Activated naive CD8-positive, alpha-beta T cell treated with anti-CD3 and anti-CD28 coated beads for 36 hours (primary cell): ENCODE measurements at places on chromosomes 7 and 10. TPM values are rescaled to one million over a fixed set of nuclear protein-coding genes. Genes with fewer than 3 reads are reported as not detected.
A peak's percentile ranks its signal among the peaks of the same experiment; 100 is the strongest.

DNA sequence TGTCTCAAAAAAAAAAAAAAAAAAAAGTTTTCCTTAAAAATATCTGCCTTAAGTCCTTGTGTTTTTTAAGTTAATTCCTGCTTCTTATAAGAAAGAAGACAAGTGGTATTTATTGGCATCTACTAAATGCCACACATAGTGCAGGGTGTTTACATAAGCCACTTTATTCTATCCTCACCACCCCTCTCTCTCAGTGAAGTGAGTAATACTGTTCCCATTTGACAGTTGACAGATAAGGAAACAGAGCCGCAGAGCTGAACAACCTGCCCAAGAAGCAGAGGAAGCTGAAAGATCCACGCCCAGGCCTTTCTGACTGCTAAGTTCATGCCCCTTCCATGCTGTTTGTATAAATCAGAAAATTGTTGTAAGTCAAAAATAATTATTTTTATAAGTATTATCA is 54.1 kb downstream of the ABLIM1 start:
- no peaks in the 10 kb centered on the region for H3K4me1 ChIP-seq
- peaks cover 6% of the 10 kb centered on the region for H3K27me3 ChIP-seq

DNA sequence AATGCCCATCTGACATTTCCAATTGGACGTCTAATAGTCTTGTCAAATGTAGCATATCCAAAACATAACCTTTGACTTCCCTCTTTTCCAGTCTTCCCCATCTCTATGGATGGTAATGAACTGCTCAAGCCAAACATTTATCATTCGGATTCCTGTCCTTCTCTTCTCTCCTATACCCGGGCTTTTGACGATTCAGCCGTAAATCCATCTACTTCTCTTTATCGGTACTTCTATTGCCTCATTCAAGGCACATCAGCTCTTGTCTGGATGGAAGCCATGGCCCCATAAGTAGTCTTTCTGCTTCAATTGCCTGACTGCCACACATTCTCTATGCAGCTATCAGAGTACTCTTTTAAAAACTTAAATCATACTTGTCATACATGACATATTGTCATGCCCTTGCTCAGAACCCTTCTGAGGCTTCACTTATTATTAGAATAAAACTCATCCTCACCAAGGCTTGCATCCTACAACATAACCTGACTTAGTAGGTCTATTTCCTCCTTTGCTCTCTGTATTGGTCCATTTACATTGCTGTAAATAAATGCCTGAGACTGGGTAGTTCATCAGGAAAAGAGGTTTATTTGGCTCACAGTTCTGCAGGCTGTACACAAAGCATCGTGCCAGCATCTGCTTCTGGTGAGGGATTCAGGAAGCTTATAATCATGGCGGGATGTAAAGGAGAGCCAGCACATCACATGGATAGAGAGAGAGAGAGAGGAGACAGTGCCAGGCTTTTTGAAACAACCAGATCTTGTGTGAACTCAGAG is 37.8 kb downstream of the ST8SIA6 start:
- H3K36me3 ChIP-seq: no peaks in the 10 kb centered on the region
- H3K4me1 ChIP-seq: peaks cover 3% of the 10 kb centered on the region
- DNase-seq: no peak
- H3K27me3 ChIP-seq: no peaks in the 10 kb centered on the region
- no peak overlapping the region for H3K4me3 ChIP-seq

Gene GIMAP4
- 72.7 TPM for total RNA-seq

DNA sequence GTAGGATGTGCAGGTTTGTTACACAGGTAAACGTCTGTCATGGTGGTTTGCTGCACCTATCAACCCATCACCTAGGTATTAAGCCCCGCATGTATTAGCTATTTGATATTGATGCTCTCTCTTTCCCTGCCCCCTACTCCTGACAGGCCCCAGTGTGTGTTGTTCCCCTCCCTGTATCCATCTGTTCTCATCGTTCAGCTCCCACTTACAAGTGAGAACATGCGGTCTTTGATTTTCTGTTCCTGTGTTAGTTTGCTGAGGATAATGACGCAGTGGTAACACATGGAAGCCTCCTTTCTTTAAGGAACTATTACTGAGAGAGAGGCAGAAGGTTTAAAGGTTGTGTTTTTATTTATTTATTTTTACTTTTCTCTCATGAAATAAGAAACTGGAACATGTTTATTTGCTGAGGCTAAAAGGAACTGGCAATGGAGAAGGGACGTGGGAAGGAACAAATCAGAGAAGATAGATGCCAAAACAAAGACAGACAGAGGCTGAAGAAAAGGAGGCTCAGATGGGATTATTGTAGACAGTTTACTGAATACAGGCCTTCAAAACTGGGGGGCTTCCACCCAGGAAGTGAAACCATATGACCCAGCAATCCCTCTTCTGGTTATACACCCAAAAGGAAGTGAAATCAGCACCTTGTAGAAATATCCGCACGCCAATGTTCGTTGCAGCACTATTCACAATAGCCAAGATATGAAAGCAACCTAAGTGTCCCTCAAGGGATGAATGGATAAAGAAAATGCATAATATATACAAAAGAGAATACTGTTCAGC is 556.3 kb downstream of the GRM8 start:
- no peaks in the 10 kb centered on the region for H3K36me3 ChIP-seq
- H3K27ac ChIP-seq: no peak overlapping the region
- DNase-seq: no peak
- no peaks in the 10 kb centered on the region for H3K27me3 ChIP-seq

Gene OR2A1
- total RNA-seq: not detected

DNA sequence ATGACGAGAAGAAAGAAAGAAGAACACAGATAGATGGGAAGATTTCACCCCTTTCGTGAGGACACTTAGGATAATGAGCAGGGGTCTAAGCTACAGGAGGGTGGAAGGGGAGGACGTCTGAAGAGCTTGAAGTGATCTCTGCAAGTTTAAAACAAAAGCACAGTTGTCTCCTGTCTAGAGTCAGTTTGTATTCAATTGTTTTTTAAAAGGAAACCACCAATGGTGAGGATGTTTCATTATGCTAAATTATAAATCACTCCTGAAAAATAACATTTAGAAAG is 85.9 kb downstream of the ADAM12 start:
- no peaks in the 10 kb centered on the region for H3K27me3 ChIP-seq
- H3K27ac ChIP-seq: no peak overlapping the region
- H3K36me3 ChIP-seq: no peaks in the 10 kb centered on the region
- no peaks in the 10 kb centered on the region for H3K4me1 ChIP-seq
- H3K4me3 ChIP-seq: no peak overlapping the region

Gene IDI2
- not detected for total RNA-seq

Gene HTR5A
- not detected for total RNA-seq

Gene PALD1
- 3.1 TPM for total RNA-seq

DNA sequence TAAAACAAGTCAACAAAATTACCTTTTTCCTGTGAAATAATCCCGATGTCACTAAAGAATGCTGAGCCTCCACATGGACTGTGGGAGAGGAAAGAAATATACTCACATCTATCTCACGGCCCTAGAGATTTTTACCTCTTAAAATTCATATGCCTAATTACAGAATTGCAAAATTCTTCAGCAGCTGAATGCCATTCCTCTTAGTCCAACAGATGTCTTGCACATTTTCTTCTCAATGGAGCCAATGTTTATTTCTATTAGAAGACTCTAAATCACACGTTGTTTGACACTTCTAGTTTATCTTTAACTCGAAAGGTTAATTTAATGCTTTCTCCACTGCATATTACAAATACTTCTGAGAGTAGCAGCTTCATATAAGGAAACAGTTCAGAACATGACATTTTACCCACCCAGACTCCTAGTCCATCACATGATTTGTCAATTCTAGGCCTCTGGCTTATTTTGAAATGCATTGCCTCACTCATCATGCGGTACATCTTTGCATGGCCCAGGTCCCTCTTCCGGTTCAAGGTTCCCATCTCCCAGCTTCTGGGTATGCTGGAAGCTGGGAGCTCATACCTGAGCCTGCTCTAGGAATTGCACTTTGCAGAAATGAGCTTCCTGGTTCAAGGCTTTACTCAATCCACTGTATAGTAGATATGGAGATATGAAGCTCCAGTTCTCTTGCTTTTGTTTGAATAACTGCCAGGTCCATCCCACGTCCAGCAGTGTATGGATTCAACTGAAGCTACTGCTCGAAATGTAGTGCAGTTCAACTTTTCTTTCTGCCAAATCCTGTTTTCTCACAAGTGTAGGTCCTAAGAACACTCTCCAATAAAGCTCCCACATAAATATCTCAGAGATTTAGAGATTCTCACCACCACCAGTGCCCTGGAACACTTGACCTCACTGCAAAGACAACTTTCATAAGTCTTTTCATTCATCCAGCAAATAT is 306.2 kb downstream of the GPR37 start:
- no peak for DNase-seq
- H3K27ac ChIP-seq: no peak overlapping the region
- no peak overlapping the region for H3K4me3 ChIP-seq
- no peaks in the 10 kb centered on the region for H3K4me1 ChIP-seq

Gene GNAI1
- total RNA-seq: 1.6 TPM

GRCh38 chr7:70336536-70336935 is 738.3 kb downstream of the AUTS2 start:
- H3K4me1 ChIP-seq: peaks cover 14% of the 10 kb centered on the region
- no peak overlapping the region for H3K27ac ChIP-seq
- H3K4me3 ChIP-seq: no peak overlapping the region
- no peak for DNase-seq
- H3K27me3 ChIP-seq: peaks cover 13% of the 10 kb centered on the region
- no peaks in the 10 kb centered on the region for H3K36me3 ChIP-seq

Gene MSS51
- total RNA-seq: 1.4 TPM

- no peak overlapping the region for H3K27ac ChIP-seq
- H3K27me3 ChIP-seq: peaks cover 74% of the 10 kb centered on the region
- H3K4me1 ChIP-seq: peaks cover 5% of the 10 kb centered on the region
- no peak for DNase-seq
- H3K4me3 ChIP-seq: no peak overlapping the region
Observed at GRCh38 chr7:1401011-1401410, 58.3 kb downstream of the MICALL2 start.

DNA sequence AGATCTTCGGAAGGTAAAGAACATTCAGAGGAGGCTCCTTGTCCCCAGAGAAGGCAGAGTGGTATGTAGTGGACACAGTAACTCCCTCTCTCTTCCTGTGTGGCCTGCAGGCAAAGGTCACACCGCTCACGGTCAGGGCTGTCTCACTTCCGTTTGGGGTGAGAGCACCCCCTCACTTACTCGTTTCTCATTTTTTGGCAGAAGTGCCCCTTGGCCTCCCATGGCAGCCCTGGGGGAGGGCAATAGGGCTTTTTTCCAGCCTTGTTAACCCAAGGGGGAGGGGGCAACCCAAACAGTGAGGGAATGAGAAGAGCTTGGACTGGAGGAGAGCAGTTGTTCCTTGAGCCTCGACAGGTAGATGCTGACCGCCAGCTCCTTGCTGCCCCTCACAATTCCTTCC is 31.8 kb upstream of the SRGN start:
- H3K36me3 ChIP-seq: no peaks in the 10 kb centered on the region
- DNase-seq: no peak
- peaks cover 58% of the 10 kb centered on the region for H3K4me1 ChIP-seq
- H3K4me3 ChIP-seq: no peak overlapping the region

- H3K27me3 ChIP-seq: no peaks in the 10 kb centered on the region
- DNase-seq: no peak
- H3K27ac ChIP-seq: no peak overlapping the region
- peaks cover 2% of the 10 kb centered on the region for H3K4me1 ChIP-seq
Observed at GRCh38 chr10:99779335-99779734, 3.1 kb upstream of the ABCC2 start.

DNA sequence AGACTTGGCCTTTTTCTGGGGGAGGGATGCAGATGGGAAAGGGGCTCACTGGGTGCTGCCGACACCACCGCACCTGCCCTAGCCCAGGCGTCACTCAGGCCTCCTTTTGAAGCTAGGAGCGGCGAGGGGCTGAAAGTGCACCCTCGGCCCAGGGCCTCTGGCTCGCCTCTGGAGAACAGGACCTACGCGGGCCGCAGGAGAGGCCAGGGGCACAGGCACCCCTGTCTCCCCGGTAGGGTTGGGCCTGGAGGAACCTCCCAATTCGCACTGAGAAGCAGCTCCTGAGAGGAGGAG is 46.5 kb upstream of the PRKAR1B start:
- H3K4me1 ChIP-seq: no peaks in the 10 kb centered on the region
- H3K27ac ChIP-seq: no peak overlapping the region
- H3K4me3 ChIP-seq: no peak overlapping the region
- no peak for DNase-seq

DNA sequence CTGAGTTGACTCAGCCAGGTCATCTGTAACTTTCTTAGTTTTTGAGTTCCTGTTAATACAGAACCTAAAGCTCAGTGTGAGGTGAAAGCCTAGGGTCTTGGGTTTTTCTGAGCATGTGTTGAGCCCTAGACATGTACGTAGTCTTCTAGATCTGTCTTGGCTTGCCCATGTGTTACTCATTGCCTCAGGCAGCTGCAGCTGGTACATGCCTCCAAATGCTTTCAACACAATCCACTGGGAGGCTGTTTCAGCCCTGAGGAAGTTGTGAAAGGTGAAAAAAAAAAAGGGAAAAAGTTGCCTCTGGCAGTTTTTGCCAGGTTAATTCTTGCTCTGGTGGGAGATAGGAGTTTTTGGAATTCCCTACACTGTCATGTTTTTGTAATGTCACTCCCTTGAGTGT is 134.6 kb downstream of the RNF216 start:
- H3K4me3 ChIP-seq: no peak overlapping the region

Gene PAX4
- not detected for total RNA-seq

DNA sequence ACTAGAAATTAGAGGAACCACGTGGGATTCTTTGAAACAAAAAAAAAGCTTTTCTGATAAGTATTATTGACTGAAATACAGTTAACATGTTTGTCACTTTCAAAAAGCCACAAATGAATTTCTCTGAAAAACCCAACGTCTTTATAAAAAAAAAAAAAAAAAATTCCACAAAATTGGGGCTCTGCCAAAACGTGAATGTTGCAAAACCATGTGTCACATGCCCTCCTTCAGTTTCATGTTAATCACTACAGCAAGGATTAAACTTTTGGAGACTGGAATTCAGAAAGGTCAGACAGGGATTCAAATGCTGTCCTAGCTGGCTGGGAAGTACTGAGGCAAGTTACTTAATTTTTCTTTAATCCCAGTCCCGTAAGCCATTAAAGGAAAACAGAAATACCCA is 278.0 kb upstream of the KLF14 start:
- peak overlapping the region; percentile 65 for H3K4me3 ChIP-seq
- DNase-seq: no peak
- H3K36me3 ChIP-seq: peaks cover 27% of the 10 kb centered on the region
- peak overlapping the region; percentile 97 for H3K27ac ChIP-seq
- no peaks in the 10 kb centered on the region for H3K27me3 ChIP-seq

DNA sequence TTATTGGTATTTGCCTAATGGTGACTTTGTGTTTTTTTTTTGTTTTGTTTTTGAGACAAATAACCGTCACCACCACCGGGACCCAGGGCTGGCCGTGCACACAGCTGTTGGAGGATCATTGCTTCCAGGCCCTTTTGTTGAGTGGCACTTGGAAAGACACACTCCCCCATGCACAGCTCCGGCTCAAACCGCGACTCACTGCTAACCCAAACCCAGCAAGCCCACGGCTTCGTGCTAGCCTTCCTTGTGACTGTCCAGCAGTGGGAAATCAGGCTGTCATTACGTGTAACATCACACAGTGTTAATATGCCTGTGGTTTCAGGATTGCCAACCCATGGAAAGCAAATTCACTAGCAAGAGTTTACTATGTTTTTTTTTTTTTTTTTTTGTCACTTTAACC is 17.4 kb downstream of the BNIP3 start:
- H3K4me1 ChIP-seq: peaks cover 23% of the 10 kb centered on the region
- no peak overlapping the region for H3K4me3 ChIP-seq
- peaks cover 21% of the 10 kb centered on the region for H3K36me3 ChIP-seq
- H3K27me3 ChIP-seq: no peaks in the 10 kb centered on the region
- DNase-seq: no peak

GRCh38 chr7:102404005-102404861 is 8.1 kb downstream of the PRKRIP1 start:
- H3K4me1 ChIP-seq: peaks cover 7% of the 10 kb centered on the region
- peak; percentile 32 for DNase-seq
- H3K4me3 ChIP-seq: no peak overlapping the region
- H3K27ac ChIP-seq: no peak overlapping the region
- peaks cover 33% of the 10 kb centered on the region for H3K36me3 ChIP-seq
- H3K27me3 ChIP-seq: no peaks in the 10 kb centered on the region
